Ecto neural progenitor cell (in vitro differentiated cells): ENCODE measurements at places on chromosomes 4 and X.

- DNase-seq, result no peak
These were observed 549.2 kb upstream of the AMOT start for GRCh38 chrX:113389846-113390245.

GRCh38 chr4:41632481-41633073 is 94.6 kb downstream of the LIMCH1 start:
- DNase-seq, result no peak

GRCh38 chr4:9918484-9918883 is 102.8 kb downstream of the SLC2A9 start:
- no peak for DNase-seq

DNA sequence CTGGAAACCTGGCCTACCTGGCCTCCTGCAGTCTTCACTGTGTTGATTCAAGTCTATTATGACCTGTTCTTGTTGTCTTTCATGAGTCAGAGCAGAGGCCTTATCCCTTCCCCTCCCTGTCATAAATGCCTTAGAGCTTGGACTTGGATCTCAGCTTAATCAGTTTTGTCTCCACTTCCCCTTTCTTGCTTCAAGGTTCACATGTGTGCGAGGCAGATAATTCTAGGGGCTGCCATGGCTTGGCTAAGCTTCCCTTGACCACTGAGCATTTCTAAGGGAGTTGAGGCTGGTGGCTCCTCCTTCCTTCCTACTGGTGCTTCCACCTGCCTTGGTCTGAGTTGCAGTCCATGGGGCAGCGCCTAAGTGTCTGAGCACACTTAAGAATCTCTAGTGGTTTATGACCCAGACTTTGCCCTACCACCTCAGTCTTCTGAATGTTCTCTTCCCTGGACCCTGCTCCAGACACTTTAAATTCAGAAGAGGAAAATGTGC is 1.7 kb upstream of the HEPH start:
- DNase-seq, result no peak

DNA sequence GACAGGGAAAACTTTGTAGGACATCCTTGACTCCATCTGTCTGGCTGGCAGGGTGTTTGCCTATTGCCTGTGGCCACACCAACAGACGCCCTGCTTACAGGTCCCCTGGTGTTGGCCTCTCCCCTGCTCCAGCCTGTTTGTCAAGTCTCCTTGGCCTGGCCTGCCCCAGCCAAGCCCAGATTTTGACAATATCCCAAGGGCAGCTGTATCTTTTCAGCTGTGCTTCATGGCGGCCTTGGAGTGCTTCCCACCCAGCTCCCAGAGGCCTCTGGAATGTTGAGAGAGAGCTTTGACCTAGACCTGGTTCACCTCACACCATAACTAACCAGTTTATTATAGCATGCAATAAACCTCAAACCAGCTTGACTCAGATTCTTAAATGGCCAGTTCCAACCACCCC is 204.0 kb upstream of the NHS start:
- no peak for DNase-seq

GRCh38 chrX:46059316-46059715 is 485.9 kb downstream of the ZNF674 start:
- DNase-seq, result no peak

- DNase-seq, result no peak
These were observed 512.2 kb downstream of the PDHA2 start for GRCh38 chr4:96352051-96352517.

GRCh38 chrX:57821703-57822387 is 88.4 kb downstream of the ZXDA start:
- DNase-seq, result no peak

DNA sequence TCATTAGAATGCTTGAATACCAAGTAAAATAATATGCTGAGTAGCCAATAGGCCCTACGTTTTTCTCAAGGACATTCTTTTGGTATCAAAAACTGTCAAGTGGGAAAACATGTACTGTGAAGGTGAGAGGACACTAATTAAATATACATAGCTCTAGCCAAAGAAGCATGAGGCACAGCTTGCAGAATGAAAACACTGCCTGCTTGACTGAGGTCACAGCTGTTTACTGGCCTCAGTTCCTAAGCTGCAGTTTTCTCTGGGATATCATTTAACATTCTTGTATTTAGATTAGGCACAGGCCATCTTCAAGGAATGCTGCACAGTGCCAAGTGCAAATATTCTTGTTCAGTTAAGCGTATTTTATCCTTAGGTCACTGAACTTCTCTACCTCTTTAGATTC is 78.6 kb downstream of the NAP1L3 start:
- no peak for DNase-seq

DNA sequence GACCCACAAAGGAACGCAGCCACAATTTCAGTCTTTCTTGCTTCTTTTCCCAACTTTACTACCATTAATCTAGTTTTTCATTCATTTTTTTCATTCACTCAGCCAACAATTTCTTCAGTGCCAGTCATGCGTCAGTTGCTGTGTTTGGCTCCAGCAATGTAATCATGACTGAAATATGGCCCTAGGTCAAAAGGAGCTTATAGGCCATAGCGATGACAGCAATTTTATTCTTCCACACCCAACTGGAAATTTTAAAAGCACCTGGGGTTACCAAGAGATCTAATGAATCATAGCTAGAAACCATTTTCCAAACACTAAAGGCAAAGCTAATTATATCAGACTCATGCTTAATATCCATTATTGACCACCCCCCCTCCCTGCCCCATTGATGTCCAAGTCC is 29.8 kb upstream of the C1QTNF7 start:
- no peak for DNase-seq

DNA sequence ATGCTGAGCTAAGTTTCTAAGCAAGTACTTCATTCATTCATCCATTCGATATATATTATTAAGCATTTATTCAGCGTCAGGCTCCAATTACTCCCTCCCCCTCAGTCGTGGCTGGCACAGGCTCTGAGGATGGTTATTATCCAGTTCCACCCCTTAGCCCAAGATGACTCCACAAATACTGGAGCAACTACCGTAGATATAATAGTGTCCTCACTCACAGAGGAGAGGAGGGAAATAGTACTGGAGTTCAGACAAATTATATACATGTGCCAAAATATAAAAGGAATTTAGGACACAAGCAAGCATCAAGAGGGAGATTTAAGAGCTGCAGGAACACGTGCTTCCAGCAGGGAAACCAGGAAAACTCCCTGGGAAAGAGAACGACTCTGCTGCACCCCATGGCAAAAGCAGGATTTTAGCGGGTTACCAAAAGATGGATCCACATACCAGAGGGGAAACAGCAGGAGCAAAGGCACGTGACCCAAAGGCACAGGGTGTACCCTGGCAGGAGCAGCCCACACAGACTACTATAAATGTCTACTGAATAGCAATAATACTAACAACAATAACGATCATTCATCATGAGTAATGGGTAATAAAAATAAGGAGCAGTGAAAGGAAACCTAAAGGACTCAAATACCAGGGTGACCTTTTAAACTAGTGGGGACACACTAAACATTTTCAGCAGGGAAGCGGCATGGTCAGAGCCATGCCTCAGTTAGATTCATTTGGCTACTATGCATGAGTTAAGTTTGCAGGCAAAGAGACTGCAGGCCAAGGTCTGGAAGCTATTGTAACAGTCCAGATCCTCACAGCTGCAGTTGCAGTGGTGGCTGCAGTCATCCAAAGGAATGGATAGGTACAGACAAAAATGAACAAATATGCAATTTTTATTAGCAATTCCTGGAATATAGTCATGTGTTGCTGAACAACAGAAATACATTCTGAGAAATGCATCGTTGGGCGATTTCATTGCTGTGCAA is 153.7 kb downstream of the APBB2 start:
- no peak for DNase-seq

- DNase-seq, result no peak
These were observed 44.3 kb downstream of the GALNTL6 start for GRCh38 chr4:171857302-171858012.

GRCh38 chr4:68466185-68466584 is 18.9 kb downstream of the TMPRSS11E start:
- DNase-seq, result no peak

- no peak for DNase-seq
These were observed 2.3 kb downstream of the HAUS7 start for GRCh38 chrX:153468008-153468580.

DNA sequence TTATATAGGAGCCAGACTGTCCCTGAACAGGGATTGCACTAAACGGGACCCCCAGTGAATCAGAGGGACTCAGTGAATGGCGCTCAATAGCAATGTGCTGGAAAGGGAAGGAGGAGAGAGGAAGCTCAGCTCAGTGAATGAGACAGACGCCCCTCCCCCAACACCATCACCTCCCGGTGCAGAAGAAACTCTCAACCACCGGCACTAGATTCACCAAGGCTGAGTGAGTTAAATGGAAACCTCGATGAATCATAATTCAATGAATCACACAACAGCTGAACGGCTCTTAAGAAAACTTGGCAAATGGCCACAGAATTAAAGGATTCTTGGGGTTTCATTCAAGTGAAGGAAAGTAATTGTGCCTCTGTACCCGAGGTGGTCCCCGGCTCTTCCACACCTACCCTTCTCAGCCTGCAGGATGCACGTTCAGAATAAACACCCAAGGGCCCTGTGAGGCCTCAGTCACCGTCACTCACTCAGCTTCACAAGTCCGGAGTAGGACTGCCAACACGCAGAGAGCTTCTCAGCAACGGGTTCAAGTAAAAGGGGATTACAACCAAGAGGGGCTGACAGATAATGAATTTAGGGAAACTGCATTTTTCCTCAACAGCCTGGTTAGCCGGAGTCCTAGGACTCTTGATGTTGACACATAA is 29.3 kb downstream of the CRMP1 start:
- DNase-seq, result no peak

GRCh38 chr4:144562019-144562705 is 83.8 kb upstream of the HHIP start:
- DNase-seq, result no peak

GRCh38 chrX:56029691-56030090 is 202.5 kb upstream of the KLF8 start:
- DNase-seq, result no peak

DNA sequence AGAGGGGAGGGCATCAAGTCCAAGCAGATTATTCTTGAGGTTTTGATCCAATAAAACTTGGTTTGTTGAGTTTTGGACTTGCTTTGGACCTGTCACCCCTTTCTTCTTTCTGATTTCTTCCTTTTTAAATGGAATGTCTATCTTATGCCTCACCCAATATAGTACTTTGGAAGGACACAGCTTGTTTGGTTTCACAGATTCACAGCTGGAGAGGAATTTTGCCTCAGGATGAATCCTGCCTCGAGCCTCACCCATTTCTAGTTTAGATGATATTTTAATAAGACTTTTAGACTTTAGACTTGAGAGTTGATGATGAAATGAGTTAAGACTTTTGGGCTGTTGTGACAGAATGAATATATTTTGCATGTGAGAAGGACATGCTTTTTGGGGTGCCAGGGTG is 136.9 kb upstream of the PDE5A start:
- DNase-seq, result no peak

DNA sequence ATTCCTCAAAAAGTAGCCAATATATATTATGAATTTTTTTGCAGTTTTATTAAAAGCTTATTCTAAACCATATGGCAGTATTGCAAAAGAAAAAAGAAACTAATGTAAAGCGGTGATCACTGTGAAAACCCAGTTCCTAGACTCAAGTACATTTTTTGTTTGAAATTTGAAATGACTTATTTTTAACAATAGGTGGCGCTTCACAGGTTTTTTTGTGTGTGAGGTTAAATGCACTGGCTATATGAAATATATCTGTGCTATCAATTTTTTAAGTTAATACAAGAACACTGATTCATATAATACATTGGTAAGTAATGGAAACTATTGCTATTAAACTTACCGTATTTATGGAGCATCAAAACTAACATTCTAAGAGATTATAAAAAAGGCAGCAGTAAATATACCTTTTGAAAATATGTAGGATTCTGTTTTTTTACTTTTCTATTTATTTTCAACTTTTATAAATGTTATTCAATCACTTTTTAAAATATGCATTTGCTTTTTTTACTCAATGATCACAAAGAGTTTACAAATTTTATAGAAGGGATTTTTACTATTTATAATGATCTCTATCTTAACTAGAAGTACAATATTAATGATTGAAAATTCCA is 5.6 kb upstream of the SPRY1 start:
- DNase-seq, result no peak

DNA sequence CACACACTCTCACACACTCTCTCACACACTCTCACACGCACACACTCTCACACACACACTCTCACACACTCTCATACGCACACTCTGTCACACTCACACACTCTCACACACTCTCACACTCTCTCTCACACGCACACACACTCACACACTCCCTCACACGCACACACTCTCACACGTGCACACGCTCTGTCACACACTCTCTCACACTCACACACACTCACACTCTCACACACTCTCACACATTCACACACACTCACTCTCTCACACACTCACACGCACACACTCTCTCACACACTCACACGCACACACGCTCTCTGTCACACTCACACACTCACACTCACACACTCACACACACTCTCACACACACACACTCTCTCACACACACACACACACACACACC is 43.0 kb upstream of the DCTD start:
- no peak for DNase-seq

DNA sequence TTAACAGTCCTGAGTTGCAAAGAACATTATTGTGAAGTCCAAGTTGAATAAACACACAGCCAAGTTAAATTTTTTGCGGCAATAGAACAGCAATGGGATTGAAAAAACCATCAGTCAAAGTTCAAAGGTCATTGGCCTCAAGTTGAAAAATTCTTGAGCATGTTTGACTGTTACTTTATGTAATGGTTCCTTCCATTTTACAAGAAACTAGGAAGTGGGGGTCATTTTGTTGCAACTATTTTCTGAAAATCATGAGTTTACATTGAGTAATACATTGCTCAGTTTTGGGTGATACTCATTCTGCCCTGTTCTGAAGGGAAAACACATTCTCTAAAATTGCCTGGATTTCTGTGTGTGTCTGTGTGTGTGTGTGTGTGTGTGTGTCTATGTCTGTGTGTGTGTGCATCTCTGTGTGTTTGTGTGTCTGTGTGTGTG is 5.2 kb upstream of the IRF2 start:
- no peak for DNase-seq

- DNase-seq, result no peak
These were observed 147.7 kb downstream of the RBM46 start for GRCh38 chr4:154928640-154929257.

- DNase-seq, result no peak
These were observed 15.8 kb upstream of the CLTRN start for GRCh38 chrX:15680401-15680800.

DNA sequence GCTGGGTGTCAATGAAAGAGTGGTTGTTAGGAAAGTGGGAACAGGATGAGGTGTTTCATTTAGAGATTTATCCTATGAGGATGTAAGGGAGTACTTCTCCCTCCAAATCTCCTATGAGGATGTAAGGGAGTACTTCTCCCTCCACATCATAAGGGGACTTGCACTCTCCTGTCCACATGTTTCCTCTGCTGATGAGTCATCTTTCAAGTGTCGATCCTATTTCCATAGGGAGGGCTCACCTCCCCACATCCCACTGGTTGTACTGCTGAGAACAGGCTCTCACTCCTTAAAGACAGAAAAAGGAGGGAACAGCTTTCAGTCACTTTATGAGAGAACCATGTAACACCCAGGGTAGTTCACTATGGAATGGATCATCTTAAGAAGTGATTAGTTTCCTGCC is 65.0 kb downstream of the INPP4B start:
- DNase-seq, result no peak
